ENCODE measurements at places on chromosomes 6 and 20.
A peak's percentile ranks its signal among the peaks of the same experiment; 100 is the strongest.

DNA sequence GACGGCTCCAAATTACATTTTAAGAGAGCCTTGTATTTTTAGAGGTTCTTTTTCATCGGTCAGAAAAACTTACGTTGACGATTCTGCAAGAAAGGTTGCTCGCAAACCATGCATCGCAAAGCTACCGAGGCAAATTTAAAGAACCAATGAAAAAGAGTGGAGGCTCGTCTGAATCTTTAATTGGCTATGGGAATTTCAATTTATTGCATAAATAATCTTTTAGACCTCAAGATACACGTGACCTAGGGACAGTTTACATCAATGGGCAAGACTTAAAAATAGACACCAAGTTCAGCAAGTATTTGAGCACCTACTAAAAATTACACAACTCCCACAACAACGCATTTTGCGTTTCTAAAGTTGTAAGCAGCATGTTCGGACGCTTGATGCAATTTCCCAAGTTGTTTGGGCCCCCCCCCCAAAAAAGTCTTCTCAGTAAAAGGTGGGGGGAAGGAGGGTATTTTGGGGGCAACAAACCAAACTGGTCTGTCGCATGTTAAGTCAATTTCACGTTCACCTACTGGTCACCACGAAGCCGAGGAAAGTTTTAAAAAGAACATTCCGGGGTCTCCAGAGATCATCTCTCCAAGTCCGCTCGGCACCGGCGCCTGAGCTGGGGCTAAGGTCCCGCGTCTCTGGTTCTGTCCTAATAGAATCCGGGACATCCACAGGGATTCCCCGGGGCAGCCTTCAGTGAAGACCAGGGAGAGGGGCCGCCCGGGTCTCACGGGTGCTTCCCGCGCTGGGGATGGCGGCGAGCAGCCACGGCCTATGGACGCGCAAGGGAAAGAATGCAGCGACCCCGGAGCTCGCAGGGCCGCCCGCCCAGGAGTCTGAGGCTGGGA lies 851 bp downstream of the SNX5 start:
- DNase-seq: peak; percentile 59

- DNase-seq: no peak
Observed at GRCh38 chr6:30097902-30098768, 14.8 kb downstream of the TRIM31 start.

DNA sequence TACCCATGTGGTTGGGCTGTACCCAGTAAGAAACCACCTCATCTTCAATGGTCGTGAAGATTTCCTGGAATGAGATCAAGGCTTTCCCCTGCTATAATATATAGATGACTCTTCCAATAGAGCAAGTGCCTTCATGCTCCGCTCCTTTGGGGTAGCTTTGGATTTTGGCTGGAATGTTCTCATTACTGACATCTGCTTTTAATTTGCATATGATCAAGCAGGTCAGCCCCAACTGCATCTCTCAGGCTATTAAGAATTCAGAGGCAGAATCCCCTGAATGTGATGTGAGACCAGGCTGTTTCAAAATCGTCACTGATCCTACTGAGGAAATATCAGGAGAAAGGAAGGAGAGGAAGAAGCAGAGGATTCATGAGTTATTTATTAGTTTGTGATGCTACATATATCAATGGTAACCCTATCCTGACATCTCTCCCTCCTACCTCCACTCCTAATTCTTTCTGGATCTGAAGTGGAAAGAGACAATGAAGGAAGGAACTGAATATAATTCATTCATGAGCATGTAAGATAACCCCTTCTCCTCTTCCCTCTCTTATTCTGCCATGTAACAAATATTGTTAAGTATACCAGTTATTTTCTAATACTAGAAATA lies 47.6 kb upstream of the FUCA2 start:
- DNase-seq: no peak

GRCh38 chr20:52922436-52922835 lies 49.7 kb upstream of the TSHZ2 start:
- DNase-seq: no peak

DNA sequence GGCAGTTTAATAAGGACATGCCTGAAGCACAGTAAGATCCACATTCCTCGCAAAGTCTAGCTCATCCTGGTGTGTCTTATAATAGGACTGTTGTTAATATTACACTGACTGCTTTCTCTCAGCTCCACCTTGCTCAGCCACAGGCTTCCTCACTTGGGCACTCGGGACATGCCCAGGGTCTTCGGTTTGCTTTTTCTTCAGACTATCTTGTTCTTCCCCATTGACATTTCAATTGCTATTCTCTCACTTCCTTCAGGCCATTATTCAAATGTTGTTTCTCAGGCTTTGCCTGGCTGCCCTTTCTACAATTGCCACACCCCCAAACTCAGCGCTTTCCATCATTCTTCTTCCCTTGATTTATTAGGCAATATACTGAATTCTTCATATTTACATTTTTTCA lies 274.8 kb upstream of the RGS17 start:
- DNase-seq: no peak

DNA sequence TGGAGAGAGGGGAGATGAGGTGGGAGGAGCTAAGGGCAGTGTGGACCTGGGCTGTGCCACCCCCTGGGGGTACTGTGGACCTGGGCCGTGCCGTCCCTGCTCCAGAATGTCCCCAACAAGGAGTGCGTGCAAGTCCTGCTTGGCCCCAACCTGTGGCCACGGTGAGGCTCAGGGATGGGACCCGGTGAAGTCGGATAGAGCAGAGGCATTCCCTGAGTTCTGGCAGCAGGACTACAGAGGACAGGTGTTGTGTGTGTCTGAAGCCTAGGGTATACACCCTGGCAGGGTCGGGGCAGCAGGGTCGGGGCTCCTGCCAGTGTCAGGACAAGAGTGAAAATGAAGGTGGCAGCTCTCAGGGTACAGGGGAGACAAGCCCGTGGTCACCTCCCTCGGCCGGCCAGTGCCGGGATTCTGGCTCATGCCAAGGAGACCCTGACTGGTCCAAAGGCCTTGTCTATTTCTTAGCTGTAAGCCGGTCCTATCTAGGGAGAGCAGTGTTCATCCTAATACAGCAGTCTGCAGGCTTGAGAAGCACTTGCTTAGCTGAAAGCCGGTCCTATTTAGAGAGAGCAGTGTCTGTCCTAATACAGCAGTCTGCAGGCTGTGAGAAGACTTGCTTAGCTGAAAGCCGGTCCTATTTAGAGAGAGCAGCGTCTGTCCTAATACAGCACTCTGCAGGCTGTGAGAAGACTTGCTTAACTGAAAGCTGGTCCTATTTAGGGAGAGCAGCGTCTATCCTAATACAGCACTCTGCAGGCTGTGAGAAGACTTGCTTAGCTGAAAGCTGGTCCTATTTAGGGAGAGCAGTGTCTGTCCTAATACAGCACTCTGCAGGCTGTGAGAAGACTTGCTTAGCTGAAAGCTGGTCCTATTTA lies 95.9 kb downstream of the SMOC2 start:
- no peak for DNase-seq

- peak; percentile 58 for DNase-seq
Observed at GRCh38 chr6:48135323-48136084, 24.5 kb upstream of the PTCHD4 start.

DNA sequence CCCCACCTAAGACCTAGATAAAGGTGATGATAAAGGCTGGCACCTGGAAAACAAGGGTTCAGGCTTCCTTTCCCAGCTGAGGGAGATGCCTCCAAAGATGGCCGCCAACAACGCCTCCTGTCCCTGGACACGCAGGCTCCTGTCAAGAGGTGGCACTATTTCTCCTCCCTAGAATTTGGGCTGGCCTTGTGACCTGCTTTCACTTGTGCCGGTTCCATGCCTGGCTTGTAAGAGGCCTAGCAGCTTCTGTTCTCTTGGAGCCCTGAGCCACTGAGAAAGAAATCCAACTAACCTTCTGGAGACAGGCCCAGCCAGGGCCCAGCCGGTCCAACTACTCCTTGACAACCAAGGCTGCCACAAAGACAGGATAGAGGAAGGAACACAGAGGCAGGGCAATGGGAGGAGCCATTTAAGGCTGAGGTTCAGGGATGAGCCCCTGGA lies 60.2 kb upstream of the RALY start:
- DNase-seq: peak; percentile 27

GRCh38 chr6:119514345-119514744 lies 164.8 kb upstream of the MAN1A1 start:
- DNase-seq: no peak

DNA sequence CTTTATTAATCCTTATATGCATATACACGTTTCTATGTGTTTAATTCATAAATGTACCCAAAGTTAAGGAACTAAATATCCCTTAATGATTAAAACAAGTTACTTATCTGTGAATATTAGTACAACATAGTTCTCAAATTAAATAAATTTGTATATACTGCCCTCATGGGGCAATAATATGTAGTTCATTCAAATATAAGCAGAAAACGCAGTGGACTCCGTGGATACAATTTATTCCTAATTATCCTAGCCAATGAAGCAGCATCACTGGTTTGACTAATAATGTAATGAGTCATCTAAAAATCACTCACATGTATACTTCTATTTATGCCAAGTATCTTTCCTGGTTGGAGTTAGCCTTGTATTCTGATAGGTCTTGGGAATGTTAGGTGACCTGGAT lies 111.6 kb downstream of the TBC1D32 start:
- peak; percentile 49 for DNase-seq

DNA sequence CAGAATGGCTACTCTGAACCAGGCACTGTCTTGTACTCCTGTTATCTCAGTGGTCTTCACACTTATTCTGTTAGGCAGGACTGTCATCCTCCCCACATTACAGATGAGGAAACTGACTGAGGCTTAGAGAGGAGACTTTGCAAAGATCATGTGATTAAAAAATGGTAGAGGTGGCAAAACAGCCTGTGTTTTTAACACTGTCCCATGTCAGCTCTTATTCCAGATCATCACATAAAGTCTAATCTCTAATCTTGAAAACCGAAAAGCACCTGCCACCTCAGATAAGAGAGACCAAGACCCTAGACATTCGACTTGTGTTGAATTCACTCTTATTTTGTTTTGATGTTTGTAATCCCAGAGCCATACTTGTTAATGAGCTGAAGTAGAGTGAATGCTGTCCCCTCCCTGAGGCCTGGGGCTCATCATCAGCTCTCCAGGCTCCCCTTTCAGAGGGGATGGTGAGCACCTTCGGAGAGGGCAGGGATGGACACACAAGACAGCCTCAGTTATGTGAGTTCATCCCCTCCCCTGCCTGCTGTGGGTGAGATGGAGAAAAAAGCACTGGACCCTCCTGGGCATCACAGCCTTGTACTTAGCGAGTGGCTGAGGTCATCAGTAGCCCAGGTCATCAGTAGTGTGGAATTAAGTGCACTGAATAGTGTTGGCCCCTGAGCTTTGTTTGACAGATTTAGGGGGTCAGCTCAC lies 30.6 kb downstream of the MTHFD1L start:
- DNase-seq: no peak

DNA sequence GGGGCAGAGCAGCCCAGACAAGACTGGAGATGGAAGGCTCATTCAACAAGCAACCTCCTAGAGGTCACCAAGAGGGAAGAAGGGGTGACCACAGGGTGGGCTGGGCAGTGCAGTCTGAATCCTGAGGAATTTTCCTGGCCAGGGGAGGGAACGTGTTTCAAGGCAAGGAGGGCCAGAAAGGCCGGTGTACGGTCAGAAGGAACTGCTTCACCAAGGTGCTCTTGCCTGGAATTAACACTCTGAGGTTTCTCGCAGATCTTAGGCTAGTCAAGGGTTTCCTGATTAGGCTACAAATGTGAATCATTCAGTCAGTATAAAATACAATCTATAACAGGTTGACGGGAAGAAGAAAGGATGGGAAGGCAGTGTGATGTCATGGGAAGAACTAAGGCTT lies 199.3 kb downstream of the LRFN2 start:
- DNase-seq: no peak

DNA sequence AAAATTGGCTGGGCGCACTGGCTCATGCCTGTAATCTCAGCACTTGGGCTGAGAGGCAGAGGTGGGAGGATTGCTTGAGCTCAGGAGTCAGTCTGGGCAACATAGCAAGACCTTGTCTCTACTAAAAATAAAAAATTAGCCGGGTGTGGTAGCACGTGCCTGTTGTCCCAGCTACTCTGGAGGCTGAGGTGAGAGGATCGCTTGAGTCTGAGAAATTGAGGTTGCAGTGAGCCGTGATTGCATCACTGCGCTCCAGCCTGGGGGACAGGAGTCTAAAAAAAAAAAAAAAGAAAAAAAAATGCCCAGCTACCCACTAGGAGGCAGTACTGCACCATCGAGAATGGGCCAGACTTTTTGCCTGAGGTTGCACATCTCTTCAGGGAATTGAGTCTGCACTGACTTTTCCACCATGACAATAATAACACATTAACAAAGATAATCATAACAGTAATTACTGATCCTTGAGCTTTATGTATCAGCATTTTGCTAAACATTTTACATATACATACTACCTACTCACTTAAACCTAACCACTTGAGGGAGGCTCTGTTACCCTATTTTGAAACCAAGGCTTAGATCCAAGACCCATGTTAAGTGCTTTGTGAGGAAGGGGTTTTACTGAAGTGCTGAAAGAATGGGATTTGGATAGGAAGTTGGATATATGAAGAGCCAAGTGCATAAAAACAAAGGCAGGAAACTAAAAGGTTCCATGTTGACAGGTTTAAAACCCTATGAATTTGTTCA lies 21.0 kb downstream of the SRSF3 start:
- peak; percentile 64 for DNase-seq
